ENCODE measurements at places on chromosomes 3 and 15.

DNA sequence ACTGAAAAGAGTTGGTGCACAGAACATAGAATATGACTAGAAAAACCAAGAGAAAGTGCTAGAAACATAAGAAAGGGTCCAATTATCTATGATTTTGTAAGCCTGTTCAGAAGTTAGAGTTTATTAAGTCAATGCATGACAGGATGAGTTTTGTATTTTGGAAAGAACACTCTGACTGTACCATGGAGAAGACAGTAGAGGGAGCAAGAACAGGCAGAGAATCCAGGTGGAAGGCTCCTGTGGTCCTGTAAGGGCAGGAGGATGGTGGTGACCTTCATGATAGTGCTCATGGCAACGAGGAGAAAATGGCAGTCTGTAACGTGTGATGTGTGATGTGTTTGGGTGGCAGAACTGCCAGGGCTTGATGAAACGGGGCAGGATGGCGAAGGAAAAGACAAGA is 249.1 kb downstream of the CTNNB1 start:
- DNase-seq, result no peak

GRCh38 chr3:54917862-54918261 is 10.0 kb downstream of the LRTM1 start:
- DNase-seq, result no peak

- no peak for DNase-seq
These were observed 184.9 kb downstream of the SV2B start for GRCh38 chr15:91284758-91285466.

DNA sequence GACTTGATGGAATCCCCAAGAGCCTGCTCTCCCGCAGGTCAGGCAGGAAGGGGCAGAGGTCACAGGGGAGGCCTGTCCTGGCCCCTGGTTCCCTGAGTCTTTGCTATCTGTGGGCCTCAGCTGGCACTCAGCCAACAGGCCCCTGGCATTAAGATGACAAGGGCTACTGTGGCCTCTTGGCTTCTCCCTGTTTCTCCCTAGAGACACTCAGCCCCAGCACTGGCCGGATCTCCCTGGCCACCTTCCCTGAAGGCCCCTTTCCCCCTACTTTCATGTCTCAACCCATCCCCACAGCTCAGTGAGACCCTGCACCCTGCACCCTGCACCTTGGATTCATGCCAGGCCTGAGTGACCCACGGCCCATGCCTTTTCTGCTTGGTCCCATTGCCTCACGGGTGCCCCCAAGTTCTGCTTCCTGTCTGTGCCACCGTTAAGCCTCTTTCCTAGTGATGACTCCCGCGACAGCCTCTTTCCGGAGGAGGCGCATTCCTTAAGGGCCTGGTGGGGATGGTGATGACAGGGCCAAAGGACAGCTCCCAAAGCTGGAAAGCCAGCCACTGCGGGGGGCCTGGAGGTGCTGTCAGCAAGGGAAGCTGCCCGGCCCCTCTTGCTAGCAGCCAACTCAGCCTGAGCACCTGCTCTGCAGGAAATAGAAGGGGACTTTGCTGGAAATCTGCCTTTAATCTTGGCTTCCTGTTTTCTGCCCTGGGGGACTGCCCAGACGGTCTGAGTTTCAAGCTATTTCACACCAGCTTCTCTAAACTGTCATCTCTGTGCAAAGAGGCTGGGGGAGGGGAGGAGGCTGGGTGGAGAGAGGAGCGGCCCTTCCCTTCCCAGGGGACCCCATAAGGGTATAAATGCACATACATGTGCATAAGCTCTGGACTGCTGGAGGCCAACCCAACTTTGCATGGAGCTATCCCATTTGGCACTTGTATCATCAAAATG is 4.8 kb upstream of the CSK start:
- DNase-seq, result no peak

GRCh38 chr15:43210172-43210745 is 10.6 kb downstream of the EPB42 start:
- DNase-seq, result no peak

GRCh38 chr3:147618691-147619090 is 209.5 kb downstream of the ZIC1 start:
- no peak for DNase-seq

- DNase-seq, result no peak
These were observed 430.2 kb downstream of the LPP start for GRCh38 chr3:188584162-188584529.

GRCh38 chr15:55110446-55110845 is 86.3 kb downstream of the RSL24D1 start:
- DNase-seq, result no peak

DNA sequence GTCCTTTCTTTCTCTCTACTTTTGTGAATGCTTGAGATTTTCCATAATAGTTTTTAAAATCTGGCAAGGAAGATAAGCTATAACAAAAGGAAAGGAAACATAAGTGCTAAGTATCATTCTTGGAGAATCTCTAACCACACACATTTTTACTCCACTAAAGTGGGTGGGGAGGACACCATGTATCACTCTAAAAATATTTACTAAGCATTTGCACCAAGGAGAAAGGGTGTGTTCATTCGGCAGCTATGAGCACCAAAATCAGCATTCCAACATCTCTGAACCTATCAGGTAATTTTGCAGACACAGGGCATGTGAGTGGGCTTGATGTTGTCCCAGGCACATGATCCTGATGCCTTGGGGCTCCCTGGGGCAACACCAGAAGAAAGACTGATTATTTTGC is 5.5 kb downstream of the B4GALT4 start:
- DNase-seq, result no peak

- DNase-seq, result no peak
These were observed 21.8 kb downstream of the MAP2K5 start for GRCh38 chr15:67564021-67564967.

DNA sequence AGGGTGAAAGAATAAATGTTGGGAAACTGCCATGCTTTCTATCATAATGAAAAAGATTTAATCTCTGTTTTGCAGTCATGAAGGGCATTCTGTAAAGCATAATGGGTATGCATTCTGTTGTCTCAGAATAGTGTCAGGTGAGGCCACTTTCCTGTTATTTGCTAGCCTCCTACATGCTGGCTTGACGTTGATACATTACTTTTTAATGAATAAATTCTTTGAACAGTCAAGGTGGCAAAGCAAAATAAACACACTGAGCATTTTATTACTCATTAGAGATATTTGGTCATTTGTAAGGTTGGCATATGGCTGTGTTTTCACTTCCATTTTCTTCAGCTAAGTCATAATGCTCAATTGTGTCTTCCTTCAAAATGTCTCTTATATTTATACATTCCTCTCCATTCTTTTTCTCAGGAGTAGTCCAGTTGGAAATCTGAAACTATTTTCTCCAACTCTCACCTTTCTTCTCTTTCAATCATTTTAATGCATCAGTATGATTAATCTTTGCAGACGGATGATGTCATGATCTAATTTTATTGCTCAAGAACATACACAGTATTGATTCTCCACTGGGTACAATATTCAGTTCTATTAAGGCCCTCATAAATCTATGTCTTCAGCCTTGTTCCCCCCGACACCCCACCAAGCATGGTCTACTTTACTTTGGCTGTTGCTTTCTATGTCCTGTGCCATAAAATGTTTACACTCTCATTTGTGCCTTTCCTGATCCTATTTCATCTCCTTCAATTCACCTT is 290.7 kb downstream of the GBE1 start:
- no peak for DNase-seq

DNA sequence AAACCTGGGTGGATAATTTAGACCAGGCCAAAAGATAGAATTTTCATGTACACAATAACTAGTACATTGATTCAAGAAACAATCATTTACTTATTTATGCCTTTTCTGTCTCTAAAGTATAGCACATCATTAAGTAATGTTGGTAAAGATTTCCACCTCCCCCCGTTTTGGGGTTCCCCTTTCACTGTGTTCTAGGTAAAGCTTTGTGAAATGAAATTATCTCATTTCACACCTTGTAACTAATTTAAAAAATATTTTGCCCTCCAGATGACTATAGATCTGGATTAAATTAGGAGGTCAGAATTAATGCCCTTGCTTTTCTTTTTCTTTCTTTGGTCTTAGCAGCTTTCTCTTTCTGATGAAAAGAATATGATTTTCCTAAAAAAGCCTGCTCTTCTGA is 328.5 kb upstream of the TBC1D5 start:
- no peak for DNase-seq

DNA sequence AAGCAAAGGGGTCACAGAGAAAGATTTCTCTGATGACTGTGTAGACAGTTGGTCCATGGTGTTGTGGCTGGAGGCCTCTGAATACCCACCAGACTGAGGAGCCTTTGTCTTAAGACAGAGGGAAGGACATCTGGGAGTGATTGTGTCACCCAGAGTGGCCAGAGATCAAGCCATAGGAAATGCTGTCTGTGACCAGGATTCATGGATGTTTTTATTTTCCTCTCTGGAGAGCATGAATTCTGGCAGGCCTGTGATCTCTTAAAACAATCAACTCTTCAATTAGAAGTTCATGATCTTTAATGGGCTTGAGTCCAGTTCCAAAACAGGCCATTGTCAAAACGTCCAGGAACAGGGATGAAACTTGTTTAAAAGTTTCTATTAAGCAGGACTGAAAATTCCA is 198.9 kb upstream of the CTDSPL start:
- DNase-seq, result no peak

GRCh38 chr15:45831787-45832186 is 197.0 kb downstream of the SQOR start:
- no peak for DNase-seq

All from NCI-H2081 treated with DMSO at 0.1 percent for 48 hours (cell line).